Fibroblast of villous mesenchyme (primary cell): ENCODE measurements at places on chromosomes 3 and 15. TPM values are rescaled to one million over a fixed set of nuclear protein-coding genes. Genes with fewer than 3 reads are reported as not detected.

- no peak for DNase-seq
Observed at GRCh38 chr3:197038679-197039462, 9.3 kb upstream of the MELTF start.

SI gene
- total RNA-seq = not detected in 2 replicates

DNA sequence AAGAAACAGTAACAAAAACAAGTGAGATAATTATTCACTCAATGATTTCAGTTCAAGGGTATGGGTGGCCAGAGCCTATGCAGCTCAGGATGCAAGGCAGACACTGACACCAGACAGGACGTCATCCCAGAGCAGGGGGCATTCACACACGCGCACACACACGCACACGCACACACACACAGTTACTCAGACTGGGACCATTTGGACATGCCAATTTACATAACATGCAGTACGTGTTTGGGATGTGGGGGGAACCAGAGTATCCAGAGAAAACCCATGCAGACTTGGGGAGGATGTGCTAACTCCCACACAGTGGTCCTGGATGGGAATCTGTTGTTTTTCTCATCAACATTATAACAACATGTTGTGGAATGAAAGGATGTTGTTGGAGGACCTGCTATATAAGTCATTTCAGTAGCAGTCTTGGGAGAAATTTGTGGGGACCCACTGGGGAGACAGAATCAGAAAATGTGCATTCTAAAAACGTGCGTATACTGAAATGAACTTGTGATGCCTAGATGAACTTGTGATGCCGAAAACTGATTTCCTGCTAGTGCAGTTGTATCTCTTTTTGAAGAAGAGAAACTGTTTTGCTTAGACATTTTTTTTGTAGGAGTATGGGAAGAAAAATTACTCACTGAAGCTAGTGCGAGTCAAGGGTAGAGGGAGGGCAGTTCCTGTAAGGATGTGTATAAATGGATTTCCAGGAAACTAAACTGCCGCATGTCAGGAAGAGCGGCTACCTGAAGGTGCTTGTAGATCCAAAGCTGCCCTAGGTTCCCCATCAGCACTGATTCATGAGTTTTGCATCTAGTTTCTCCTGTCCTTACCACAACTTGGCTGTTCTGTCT is 25.2 kb downstream of the CD200 start:
- DNase-seq = peak; percentile 6

MRAS gene
- 46.4 and 53.5 TPM in 2 replicates for total RNA-seq

GRCh38 chr15:89026167-89026566 is 62.1 kb upstream of the ABHD2 start:
- DNase-seq = no peak

- no peak for DNase-seq
Observed at GRCh38 chr15:59179717-59180116, 26.9 kb upstream of the LDHAL6B start.

KCNMB3 gene
- total RNA-seq = 1.3 and 2.2 TPM in 2 replicates

DNA sequence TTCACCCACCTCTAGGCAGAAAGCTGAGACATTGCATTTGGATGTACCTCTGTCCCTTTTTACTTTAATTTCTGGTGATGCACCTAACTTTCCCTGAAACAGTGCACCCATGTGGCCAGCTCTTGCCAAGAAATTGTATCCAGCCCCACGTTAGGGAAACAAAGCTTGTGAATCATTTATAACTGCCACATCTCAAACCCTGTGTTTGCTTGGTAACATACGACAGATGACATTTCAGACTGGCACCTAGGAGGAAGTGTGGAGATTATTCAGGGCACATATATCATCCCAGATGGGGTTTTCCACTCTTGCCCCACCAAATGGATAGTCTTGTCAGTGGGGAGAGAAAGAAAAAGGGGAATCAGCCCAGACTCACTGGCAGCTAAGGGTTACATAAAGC is 2.1 kb downstream of the CYB561D2 start:
- no peak for DNase-seq

C3orf85 gene
- total RNA-seq = not detected in 2 replicates

GRCh38 chr3:51371943-51372557 is 13.0 kb upstream of the MANF start:
- DNase-seq = peak; percentile 81

DNA sequence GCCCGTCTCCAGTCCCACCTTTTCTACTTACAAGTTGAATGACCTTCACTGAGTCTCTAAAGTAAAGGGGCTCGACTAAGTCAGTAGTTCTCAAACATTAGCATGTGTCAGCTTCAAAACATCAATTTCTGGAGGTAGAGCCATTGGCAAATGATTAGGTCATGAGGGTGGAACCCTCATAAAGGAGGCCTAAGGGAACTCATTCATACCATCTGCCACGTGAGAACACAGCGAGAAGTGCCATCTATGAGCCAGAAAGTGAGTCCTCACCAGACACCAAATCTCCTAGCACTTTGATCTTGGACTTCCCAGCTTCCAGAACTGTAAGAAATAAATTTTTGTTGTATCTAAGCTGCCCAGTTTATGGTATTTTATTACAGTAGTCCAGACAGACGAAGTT is 129.8 kb downstream of the MEX3B start:
- no peak for DNase-seq

DNA sequence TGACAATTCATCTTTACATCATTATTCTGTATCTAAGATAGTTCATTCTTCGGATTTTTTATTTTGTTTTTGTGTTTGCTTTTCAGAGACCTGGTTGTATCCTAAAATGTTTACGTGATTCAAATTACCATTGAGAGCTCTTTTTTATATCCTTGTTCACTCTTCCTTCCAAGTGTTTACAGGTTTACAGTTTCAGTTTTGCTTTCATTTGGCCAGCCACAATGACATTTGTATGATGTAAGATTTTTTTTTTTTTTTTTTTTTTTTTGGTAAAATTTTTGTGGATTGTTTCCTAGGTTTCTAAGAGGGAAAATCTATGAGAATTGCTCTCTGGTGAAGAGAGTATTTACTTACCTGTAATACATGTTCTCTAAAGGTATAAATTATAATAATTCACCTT is 55.0 kb downstream of the SETD5 start:
- peak; percentile 58 for DNase-seq

ATP8B4 gene
- total RNA-seq = 4.2 and 90.2 TPM in 2 replicates
